Hepatocyte (in vitro differentiated cells): ENCODE measurements at places on chromosomes 1 and 21. TPM values are rescaled to one million over a fixed set of nuclear protein-coding genes. Genes with fewer than 3 reads are reported as not detected.

The TMEM61 gene
- 0.90 TPM in 1 of 2 replicates, not detected in the other for total RNA-seq

The GPR52 gene
- total RNA-seq = 1.3 and 1.6 TPM in 2 replicates

The ERICH3 gene
- total RNA-seq = 0.12 and 0.47 TPM in 2 replicates

The LAD1 gene
- 64.2 and 66.9 TPM in 2 replicates for total RNA-seq

The PM20D1 gene
- total RNA-seq = not detected in 2 replicates

The ARHGEF16 gene
- total RNA-seq = 21.5 and 24.8 TPM in 2 replicates

The OLFML2B gene
- total RNA-seq = 1.2 and 2.2 TPM in 2 replicates

The GART gene
- total RNA-seq = 83.3 and 99.6 TPM in 2 replicates

The SPRR2G gene
- not detected in 2 replicates for total RNA-seq

The LRRC38 gene
- 3.8 and 7.5 TPM in 2 replicates for total RNA-seq

The S100B gene
- total RNA-seq = not detected in 2 replicates

The ADGRB2 gene
- total RNA-seq = 6.0 and 10.5 TPM in 2 replicates

The PKN2 gene
- total RNA-seq = 54.0 and 55.1 TPM in 2 replicates

The INSRR gene
- total RNA-seq = not detected in 2 replicates

The KRTAP19-3 gene
- total RNA-seq = not detected in 2 replicates

The DVL1 gene
- 58.0 and 61.6 TPM in 2 replicates for total RNA-seq

The PRKAA2 gene
- total RNA-seq = 7.7 and 7.8 TPM in 2 replicates

The CFAP107 gene
- total RNA-seq = not detected in 2 replicates

The LRRC39 gene
- total RNA-seq = 0.68 and 1.2 TPM in 2 replicates

The CD1B gene
- total RNA-seq = not detected in 2 replicates

The C1orf116 gene
- total RNA-seq = 16.7 and 18.3 TPM in 2 replicates
